ENCODE measurements at places on chromosomes 2 and 18.
A peak's percentile ranks its signal among the peaks of the same experiment; 100 is the strongest.

DNA sequence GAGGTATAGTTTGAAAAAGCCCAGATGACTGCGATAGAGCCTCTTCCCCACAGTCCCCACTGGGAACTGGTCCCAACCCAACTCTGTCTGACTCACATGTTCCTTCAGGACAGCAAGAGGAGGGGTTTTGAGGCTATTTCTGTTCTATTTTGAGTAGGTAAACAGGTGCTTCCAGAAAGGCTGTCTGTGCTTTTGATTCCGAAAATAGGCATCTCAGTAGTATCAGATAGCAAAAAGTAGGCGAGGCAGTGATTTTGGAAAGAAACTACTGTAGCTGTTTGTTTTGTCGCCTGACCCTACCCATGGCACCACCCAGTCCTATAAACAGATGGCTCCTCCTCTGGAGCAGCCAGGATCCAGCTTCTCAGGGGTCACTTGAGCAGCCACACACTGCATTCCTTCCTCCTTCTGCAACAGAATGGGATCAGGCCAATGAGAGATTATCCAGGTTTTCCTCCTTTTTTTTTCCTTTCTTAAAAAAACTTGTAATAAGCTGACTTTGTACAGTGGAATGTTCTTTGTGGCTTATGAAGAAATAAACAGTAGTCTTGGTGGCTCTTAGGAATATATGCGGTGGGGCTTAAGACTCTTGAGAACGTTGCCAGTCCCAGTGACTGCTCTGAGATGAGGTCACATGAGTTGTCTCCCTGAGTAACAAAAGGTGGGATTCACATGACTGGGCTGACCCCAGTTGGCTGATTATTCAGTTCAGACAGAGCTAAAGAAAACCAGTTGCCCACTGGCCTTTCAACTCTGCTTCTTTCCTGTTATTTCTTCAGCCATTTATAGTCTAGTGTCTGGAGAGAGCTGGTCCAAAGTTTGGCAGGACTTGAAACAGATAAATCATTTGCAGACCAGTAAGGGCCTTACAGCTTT lies 98.6 kb downstream of the KCNS3 start:
- DNase-seq = no peak

DNA sequence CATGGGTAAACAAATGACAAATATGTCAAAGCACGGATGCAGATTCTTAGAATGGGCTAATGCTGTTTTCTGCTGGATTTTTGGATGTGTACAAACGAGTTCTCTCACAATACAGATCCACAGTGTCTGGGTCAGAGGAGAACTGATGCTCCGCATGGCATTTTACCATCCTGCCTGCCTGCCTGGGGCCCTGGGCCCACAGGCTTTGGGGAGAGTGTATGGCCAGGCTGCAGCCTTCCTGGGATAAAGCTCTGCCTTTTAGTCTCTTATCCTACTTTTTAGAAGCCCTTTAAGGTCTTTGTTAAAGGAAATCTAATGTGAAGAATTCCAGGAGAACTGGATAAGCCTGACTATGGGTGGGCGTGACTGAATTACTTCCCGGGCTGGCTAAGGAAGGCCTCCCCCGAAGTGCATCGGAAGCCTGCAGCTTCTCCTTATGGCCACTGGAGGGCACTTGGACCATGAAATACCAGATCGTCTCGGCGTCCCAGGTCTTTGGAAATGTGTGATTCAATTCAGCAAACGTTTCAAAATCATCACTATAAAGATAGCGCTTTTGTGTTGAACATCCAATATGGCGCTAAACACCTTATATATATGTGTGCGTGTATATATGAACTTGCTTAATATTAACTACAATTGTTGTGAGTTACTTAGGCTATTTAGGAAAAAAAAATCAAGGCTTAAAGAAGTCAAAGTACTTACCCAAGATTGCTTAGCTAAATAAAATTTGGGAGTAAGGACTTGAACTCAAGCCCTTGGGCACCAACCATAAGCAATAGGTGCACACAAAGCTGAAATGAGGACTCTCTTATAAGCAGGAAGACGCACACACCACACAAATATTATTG lies 15.2 kb upstream of the DNPEP start:
- no peak for DNase-seq

DNA sequence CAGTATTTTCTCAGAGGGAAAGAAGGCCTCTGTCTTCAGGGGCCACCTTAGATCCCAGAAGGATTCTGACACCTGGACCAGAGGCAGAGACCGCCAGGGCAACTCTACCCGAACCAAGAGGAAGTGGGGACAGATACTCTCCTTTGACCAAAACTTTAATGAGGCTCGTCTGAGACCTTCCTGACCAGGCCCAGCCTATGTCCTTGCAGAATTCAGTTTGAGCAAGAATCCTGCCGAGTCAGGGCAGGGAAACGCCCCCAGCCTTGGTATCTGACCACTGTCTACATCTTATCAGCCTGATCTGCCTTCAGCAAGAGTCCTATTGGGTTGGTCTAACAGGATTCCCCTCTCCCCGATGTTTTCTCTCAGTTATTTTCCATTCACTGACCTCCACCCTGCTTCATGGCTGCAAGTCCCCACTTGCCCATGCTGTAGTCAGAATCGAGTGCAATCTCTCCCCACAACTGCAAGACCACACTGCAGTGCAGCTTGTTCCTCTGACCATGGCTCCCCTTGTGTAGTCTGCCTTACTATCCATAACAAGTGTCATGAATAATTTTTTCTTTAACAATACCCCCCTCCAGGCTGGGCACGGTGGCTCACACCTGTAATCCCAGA lies 95.0 kb downstream of the MSH2 start:
- no peak for DNase-seq

- DNase-seq = no peak
Measured at GRCh38 chr2:128808462-128809258, 490.0 kb upstream of the HS6ST1 start.

DNA sequence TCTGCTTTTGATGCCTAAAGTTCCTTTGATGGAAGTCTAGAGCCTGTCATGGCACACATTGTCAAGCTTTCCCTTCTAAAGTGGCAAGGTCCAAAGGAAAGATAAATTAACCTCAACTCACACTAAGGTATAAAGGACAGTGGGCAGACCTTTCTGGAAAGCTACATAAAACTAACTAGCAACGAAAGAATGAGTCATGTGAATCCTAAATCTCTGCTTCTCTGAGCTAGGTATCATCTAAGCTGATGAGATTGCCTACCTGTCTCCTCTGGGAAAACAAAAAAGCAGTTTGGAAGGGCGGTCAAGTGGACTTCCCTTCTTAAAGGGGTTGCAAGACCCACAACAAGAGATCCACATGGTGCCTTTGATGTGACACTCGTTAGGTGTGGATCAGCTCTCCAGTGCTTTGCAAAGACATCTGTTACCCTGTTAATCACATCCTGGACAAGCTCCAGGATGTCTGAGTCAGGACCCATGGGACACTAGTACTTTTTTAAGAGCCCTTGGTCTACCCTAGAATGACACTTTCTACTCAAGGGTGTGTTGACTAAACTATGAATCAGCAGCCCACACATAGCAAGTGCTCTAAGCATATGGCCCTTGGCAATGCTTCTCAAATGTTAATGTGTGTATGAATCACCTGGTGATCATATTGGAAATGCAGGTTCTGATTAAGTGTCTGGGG lies 173.5 kb downstream of the ALK start:
- DNase-seq = no peak

GRCh38 chr2:120863661-120864320 lies 128.1 kb downstream of the GLI2 start:
- peak; percentile 40 for DNase-seq

All from pancreas (tissue), 10 donors.